ENCODE measurements at places on chromosomes 1 and 21.

- DNase-seq: no peak
Measured at GRCh38 chr1:205371871-205372660, 15.3 kb upstream of the KLHDC8A start.

DNA sequence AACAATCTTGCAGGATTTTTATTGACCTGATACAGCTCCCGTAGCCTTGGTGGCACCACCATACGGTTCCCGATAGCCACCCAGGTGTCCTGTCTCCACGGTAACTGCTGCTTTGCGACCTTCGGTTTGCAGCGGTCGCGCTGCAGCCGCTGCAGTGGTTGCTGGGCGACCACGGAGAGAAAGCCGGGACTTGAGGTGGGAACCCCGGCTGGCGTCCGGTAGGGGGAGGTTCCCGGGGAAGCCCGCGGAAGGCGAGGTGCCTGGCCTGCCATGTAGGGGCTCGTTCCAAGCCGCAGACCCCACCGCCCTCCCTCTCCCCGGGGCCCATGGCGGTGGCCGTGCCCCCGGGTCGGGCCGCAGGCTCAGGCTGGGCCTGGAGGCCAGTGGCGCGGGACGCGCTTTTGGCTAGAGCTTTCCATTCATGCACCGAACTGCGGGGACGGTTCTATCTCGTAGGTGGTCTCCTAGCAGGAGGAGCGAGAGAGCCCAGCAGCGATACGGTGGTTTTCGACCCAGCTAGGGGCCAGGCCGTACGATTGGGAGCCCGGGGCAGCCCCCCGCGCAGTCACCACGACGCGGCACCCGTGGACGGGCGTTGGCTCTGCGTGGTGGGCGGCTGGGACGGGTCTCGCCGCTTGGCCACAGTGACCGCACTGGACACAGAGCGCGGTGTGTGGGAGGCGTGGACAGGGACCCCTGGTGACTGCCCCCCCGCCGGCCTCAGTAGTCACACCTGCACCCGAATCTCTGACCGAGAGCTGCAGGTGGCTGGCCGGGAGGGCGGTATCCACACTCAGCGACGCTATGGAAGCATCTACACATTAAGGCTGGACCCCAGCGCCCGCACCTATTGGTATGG lies at the start of gene KLHDC9:
Gene KLHDC9 (plus strand): TSS at position 152 of the 859 bp plus-strand sequence. CDS start 175 bp downstream, at position 327.
- peak; percentile 59 for DNase-seq

- no peak for DNase-seq
Measured at GRCh38 chr1:168613691-168614231, 37.4 kb downstream of the XCL1 start.

DNA sequence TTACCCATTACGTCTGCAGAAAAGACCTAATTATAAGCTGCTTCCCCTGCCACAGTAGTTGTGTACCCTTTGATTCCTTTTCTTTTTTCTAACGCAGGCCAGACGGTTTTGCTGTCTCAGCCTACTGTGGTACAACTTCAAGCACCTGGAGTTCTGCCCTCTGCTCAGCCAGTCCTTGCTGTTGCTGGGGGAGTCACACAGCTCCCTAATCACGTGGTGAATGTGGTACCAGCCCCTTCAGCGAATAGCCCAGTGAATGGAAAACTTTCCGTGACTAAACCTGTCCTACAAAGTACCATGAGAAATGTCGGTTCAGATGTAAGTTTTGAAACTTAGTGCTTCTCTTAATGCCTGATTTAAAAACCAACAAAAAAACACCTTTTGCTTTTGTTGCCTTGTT lies 35.8 kb downstream of the ATF6 start:
- DNase-seq: no peak

DNA sequence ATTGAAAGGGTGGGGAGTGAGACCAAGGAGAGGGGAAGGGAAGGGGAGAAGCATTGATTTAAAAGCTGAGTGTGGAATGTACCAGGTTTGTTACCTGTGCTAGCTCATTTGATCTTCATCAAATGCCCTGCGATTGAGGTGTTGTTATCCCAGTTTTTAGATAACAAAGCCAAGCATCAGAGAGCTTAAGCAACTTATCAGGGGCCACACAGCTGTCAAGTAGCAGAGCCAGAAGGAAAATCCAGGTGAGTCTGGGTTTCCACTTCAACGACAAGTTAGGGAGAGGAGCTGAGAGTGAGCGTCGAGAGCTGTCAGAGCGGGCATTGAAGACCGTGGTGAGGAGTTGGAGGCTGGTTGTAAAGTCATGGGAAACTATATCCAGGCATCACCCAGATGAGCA lies 146.9 kb upstream of the IRF2BP2 start:
- DNase-seq: no peak

Data from stimulated activated naive CD4-positive, alpha-beta T cell treated with Interleukin-2 at 50 U/mL for 16 hours (primary cell).